SK-MEL-5 (cell line): ENCODE measurements at places on chromosomes 16 and 17.

- no peak for DNase-seq
Observed at GRCh38 chr16:88387941-88388627, 5.3 kb downstream of the ZNF469 start.

DNA sequence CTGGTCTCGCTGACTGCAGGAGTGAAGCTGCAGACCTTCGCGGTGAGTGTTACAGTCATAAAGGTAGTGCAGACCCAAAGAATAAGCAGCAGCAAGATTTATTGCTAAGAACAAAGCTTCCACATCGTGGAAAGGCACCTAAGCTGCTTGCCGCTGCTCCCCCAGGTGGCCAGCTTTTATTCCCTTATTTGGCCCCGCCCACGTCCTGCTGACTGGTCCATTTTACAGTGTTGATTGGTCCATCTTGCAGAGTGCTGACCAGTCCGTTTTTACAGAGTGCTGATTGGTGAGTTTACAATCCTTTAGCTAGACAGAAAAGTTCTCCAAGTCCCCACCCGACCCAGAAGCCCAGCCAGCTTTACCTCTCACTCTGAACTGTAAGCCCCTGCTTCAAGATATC is 227.8 kb downstream of the ABCC12 start:
- DNase-seq = peak; percentile 12

GRCh38 chr17:45088741-45089140 is 27.6 kb downstream of the NMT1 start:
- no peak for DNase-seq

DNA sequence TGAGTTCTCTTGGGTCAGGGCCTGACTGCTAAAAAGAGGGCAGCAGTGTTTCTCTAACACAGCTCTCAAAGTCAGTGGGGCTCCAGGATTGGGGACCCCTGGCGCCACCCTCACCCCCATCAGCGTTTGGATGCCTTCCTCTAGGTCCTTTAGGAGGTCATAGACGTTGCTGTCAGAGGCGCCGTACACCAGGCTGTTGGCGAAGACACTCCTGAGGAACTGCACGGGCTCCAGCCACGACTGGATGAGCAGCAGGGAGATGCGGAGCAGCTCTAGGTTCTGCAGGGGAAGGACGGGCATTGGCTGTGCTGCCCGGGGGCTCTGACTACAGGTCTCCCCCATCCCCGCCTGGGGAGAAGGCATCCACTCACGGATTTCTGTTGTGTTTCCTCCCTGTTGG is 993 bp downstream of the GH1 start:
- no peak for DNase-seq

DNA sequence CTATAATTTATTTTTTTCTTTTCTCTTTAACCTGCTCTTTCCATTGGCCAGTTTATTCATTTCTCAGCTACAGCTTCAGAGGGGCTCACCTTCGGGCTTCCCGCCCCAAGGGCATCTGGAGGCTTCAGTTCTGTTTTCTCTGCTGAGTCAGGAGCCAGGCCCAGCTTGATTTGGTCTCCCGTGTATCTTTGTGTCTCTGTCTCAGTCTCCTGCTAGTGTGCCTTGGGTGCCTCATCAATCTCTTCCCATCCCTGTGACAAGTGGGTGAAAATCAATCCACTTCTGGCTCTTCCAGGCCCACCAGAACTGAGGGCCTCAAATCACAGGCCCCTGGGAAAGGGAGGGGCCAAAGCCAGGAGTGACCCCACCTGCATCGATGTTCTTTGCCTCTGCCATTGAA is 72.1 kb downstream of the CCDC182 start:
- DNase-seq = no peak

GRCh38 chr17:16250635-16251034 is 33.6 kb downstream of the PIGL start:
- DNase-seq = peak; percentile 13

GRCh38 chr16:53571763-53572162 is 68.8 kb upstream of the AKTIP start:
- DNase-seq = no peak
